Caudate nucleus (tissue), 63 donors: ENCODE measurements at places on chromosomes 5 and 9.
A peak's percentile ranks its signal among the peaks of the same experiment; 100 is the strongest.

- DNase-seq: no peak
Observed at GRCh38 chr5:135822286-135822685, 12.2 kb upstream of the SLC25A48 start.

DNA sequence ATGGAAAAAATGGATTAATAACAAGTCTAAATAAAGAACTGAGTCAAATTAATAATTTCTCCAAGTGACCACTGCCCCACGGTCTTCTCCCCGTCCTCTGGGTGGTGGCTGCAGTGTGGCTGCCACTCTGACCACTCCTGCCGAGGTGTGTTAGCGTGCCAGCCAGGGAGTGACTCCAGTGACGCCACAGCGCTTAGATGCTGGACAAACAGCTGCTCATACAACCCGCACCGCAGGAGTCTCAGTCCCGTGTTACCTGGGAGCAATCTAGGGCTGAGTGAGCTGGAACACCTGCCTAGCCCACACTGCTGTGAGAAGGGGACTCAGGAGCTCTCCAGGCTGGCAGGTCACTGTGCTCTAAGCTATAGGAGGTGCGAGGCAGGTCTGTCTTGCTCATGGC lies 10.2 kb downstream of the MAPK9 start:
- no peak for DNase-seq

DNA sequence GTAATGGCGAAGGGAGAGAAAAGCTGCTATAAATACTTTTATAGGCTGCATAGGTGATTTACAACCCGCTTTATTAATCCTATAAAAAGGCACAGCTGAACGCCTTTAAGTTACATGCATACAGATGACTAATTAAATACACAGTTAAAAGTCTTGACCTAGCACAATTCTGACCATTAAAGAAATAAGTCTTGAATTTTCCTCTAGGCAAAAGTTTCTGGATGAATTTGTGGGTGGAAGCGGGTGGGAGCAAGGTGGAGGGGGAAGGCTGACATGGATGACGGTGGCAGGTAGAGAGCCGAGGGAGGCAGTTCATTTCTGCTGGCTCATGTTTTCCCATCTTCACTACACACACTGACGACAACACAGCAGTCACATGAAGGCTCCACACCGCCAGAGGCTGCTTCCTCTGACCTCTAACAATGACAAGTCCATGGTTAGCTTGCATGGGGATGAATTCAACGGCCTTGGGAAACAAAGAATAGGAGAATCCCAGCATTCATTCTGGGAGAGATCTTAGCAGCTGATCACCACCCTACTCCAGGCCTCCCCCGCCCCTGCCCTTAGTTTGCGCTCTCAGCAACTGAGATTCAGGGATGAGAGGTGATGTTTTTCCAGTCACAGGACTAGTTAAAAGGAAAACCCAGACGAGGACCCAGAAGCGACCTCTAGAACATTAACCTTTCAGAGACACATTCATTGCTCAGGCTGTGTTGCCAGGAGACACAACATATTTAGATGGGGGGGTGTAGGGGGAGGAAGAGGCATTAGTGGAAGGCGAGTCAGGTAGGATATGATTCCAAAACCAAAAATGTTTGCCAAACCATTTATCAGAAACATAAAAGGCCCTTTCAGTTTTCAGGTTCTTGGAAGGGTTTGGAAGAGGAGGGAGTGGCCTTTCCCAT lies 329.3 kb downstream of the PIK3R1 start:
- DNase-seq: no peak

- DNase-seq: peak; percentile 15
Observed at GRCh38 chr9:128456613-128457061, 831 bp downstream of the ODF2 start.

- no peak for DNase-seq
Observed at GRCh38 chr5:127358740-127359139, 68.1 kb downstream of the MEGF10 start.

DNA sequence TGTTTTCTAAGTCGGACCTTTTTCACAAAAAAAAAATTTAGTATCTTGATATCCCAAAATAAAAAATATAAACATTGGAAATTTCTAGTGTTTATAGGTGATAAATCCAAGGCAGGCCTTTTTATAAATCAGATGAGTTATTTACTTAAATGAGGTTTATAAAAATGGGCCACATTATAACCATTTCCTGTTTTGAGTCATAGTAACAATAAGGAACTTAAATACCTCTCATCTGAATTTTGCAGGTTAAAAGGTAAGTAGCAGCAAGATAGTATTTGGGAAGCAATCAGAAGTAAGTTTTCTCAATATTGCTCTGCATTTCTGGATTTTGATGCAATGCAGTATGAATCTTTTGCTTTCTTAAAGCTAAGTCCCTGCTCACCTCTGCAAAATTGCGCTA lies 3.9 kb downstream of the SPTAN1 start:
- DNase-seq: no peak

DNA sequence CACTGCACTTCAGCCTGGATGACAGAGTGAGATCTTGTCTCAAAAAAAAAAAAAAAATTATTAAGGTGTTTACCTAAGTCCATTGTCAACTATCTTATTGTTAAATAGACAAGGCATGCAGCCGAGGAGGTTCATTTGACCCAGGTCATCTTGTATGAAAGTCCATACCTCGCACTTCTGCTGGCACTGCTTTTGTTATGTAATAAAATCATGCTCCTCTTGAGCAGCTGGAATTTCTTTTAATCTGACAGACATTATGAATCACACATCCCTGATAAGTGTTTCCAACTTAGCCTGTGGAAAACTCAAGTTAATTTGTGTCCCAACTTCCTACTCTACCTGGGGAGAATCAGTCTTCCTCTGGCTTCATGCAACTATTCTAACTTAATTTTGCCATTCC lies 315.6 kb upstream of the KLF4 start:
- no peak for DNase-seq

DNA sequence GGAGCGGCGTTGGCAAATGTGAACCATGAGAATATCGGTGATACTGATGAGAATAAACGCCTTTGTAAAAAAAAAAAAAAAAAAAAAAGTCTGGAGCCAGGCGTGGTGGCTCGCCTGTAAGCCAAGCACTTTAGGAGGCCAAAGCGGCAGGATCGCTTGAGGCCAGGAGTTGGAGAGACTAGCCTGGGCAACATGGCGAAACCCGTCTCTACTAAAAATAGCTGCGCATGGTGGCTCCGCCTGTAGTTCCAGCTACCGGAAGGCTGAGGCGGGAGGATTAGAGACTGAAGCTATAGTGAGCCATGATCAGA lies 425 bp upstream of the NFX1 start:
- no peak for DNase-seq

GRCh38 chr5:128197896-128198522 lies 114.4 kb downstream of the SLC12A2 start:
- no peak for DNase-seq

- no peak for DNase-seq
Observed at GRCh38 chr5:41908374-41909079, 4.4 kb downstream of the RIMOC1 start.

DNA sequence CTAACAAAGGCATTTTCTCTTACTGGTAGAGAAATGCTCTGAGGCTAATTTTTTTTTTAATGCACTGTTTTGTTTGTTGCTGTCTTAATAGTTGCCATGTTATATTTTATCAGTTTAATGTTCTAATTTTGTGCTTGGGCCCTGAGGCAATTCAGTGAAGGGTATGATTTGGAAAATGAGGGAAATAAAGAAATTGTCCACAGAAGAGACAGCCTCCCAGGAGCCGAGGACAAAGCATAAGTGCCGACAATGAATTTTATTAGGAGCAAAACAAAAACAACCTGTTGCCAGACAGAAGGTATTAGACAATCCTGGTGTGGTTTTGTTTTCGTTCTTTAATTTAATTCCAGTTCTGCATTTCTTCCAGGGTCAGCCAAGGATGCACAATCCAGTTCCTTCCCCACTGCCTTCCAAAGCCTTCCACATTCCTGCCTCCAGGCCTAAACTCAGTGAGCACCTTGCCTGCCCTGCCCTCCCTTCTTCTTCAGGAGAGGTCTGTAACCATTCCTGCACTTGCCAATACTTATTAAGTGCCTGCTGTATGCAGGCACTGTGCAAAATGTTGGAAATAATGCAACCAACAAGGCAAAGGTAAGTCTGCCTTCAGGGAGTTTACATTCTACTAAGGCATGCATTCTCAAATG lies 4.3 kb upstream of the TCOF1 start:
- no peak for DNase-seq

DNA sequence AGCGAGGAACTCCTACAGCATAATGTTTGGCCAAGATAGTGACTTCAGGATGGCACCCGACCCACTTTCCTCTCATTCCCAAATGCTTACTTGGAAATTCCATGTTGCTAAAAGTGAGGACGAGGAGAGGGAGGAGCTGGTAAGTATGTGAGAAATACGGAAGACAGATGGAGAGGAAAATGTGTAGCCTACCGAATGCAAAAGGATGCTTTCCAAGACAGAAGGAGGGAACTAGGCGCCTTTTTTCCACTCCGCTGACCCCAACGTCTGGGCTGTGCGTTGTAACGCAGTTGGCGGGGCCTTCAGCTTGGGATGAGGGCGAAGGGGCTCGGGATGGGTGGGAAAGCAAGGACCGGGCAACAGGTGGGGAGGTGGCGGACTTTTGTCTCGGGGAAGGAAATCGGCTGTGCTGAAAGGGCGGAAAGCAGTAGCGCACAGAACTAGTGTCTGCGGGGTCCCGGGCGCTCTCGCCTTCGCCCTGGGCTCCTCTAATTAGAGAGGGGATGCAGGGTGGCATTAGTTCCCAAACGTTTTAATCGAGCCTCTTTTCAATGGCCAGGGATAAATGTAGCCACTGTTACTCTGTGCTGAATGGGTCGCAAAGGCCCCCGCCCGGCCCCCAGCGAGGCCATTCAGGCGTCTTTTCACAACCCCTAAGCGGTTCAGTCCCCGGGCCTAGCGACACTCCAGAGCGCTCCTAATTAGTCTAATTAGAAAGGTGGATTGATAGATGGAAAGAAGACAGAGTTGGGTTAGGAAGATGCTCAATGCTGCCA lies 12.6 kb downstream of the FOXD1 start:
- DNase-seq: no peak

DNA sequence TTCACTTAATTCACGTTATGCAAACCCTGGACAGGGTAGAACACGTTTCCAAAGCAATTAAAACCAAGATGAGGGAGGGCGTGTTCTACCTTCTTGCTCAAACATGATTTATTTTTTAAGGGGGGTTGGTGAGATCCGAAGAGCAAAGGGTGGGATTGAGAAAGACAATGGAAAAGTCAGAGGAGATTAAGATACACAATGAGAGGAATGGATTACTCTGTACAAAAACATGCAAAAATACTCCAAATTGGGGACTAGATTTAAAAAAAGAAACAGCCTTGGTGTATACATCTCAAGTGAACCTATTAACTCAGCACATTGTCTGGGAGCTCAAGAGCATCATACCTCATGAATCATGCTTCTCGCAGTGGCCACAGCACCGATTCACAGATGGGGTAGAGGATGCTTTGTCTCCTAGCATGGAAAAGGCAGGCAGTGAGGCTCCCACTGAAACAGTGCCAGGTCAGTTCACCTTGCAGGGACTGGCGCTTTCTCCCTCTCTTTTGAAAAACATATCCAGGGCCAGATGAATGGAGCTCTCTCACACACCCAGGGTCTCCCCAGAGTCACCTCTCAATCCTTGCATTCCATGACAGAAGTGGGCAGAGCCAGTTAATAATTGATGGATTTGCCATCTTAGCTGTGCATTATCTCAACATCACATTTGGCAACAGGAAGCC lies 459.7 kb downstream of the BNC2 start:
- DNase-seq: no peak

DNA sequence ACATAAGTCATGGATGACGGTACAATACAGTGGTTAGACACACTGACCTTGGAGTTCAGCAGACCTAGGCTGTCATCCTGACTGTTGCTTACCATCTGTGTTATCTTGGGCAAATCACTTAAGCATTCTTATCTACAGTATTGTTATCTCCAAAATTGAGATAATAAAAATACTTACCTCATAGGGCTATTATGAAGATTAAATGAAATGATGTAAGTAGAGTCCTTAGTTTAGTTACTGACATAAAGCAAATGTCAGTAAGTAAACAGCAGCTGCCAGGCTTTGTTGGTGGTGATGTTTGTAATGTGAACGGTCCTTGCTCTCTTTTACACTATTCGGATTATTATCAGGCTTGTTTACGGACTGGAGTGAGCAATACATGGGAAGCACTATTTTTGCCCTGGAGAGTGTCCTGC lies 107.3 kb upstream of the DPYSL3 start:
- no peak for DNase-seq

GRCh38 chr5:116038817-116039216 lies 6.5 kb downstream of the ARL14EPL start:
- DNase-seq: no peak

DNA sequence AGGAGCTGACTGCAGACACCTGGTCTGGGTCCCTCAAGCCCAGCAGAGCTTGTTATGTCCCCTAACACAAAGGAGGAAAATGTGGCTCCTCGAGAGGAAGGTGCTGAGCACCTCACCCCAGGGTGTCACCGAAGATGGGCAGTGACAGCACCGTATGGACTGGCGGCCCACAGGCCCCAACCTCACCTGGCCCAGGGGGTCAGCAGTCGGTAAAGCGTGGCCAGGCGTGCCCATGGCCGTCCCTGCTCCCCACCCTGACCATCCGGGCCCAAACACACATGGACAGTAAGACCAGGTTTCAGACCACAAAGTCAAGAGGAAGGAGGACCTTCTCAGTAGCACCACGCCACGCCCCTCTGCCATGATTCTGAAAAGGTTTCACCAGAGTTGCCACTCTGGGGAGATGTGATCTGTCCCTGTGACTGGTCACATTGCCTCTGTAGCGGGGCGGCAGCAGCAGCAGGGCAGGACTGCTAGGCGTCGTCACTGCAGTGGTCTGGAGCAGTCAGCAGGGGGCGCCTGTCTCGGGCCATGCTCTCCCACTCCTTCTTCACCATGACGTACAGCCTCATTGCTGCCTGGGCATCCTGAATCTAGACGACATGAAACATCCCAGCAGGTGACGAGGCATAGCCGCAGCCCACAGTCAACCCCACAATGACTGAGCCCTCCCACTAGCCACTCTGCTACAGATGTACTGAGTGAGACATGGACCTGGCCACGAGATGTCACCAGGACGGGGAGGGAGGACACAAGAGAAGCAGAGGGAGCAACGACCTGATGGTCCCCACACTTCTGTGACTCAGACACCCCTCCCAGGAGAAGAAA lies 11.1 kb downstream of the REXO4 start:
- peak; percentile 27 for DNase-seq

GRCh38 chr9:105751761-105752160 lies 57.4 kb downstream of the TMEM38B start:
- no peak for DNase-seq

DNA sequence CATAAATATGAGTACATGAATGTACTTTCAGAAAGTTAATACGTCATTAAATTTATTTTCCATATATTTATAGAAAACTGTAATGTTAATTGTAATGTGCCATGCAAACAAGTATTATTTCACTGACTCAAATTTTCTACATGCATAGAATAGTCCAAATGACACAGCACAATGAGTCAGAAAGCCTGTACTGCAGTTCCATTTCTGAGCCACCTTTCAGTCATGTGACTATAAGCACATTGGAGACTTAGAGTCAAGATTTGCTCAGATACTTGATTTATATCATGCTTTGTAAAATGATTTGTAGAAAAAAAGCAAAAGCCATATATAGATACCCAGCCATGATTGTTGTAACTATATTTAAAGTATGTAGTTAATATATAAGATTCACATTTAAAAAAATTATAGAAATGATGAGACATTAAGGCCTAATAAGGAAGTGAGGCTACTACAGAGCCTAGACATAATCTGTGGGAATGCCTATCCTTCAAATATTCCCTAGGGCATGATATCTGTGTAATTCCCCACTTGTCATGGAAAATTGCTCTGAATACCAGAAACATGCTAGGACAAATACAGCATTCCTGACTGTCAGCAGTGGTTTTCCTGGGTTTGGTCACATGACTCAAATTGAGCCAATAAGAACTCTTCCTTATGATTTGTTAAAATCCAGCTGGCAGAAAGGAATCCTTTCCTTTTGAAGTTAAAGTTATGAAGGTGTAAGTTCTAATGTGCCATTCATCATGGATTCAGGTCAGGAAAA lies 50.0 kb downstream of the PTPRD start:
- no peak for DNase-seq
